ENCODE measurements at places on chromosomes 7 and 10. TPM values are rescaled to one million over a fixed set of nuclear protein-coding genes. Genes with fewer than 3 reads are reported as not detected.

The NXPH1 gene
- total RNA-seq: not detected

The C10orf95 gene
- total RNA-seq: 0.57 TPM

The SEC61A2 gene
- total RNA-seq: 12.5 TPM

The HK1 gene
- total RNA-seq: 151 TPM

The MMP21 gene
- not detected for total RNA-seq

The MEOX2 gene
- not detected for total RNA-seq

The RNLS gene
- 7.0 TPM for total RNA-seq

The TCERG1L gene
- 0.93 TPM for total RNA-seq

The CTBP2 gene
- total RNA-seq: 1.4 TPM

The CYP2E1 gene
- 0.40 TPM for total RNA-seq

The SH2D4B gene
- 0.11 TPM for total RNA-seq

The VSTM2A gene
- total RNA-seq: not detected

The AVPI1 gene
- total RNA-seq: 2.3 TPM

The SLC13A1 gene
- total RNA-seq: not detected

The PPP1R9A gene
- total RNA-seq: 0.02 TPM

The PARD3 gene
- total RNA-seq: 0.46 TPM

The FZD1 gene
- total RNA-seq: 0.02 TPM

The EFCAB10 gene
- total RNA-seq: not detected

The MAGI2 gene
- total RNA-seq: 0.26 TPM

The CLEC2L gene
- total RNA-seq: not detected

The NPTX2 gene
- total RNA-seq: not detected

The ARHGAP22 gene
- not detected for total RNA-seq

The AQP1 gene
- total RNA-seq: 0.15 TPM

The EPHB6 gene
- total RNA-seq: 6.0 TPM

The SLC26A3 gene
- not detected for total RNA-seq

The HOXA4 gene
- not detected for total RNA-seq

The LDB3 gene
- 0.04 TPM for total RNA-seq

The NPC1L1 gene
- total RNA-seq: not detected

The SPDYE11 gene
- total RNA-seq: not detected

The BHLHA15 gene
- not detected for total RNA-seq

The KCP gene
- 1.1 TPM for total RNA-seq

The CPA1 gene
- not detected for total RNA-seq

The INA gene
- 0.73 TPM for total RNA-seq

All from CD8-positive, alpha-beta memory T cell (primary cell).